ENCODE measurements at places on chromosomes 4 and X.
A peak's percentile ranks its signal among the peaks of the same experiment; 100 is the strongest.

GRCh38 chrX:4844376-4844775 lies 1130.9 kb upstream of the PRKX start:
- DNase-seq = peak; percentile 1

- no peak for DNase-seq
These were observed 407.1 kb downstream of the IL15 start for GRCh38 chr4:142043509-142043908.

- no peak for DNase-seq
These were observed 33.7 kb upstream of the ANKRD50 start for GRCh38 chr4:124745985-124746801.

GRCh38 chr4:67332627-67333026 lies 212.7 kb downstream of the CENPC start:
- DNase-seq = peak; percentile 46

GRCh38 chr4:179307297-179308136 lies 1865.3 kb upstream of the AGA start:
- DNase-seq = peak; percentile 49

DNA sequence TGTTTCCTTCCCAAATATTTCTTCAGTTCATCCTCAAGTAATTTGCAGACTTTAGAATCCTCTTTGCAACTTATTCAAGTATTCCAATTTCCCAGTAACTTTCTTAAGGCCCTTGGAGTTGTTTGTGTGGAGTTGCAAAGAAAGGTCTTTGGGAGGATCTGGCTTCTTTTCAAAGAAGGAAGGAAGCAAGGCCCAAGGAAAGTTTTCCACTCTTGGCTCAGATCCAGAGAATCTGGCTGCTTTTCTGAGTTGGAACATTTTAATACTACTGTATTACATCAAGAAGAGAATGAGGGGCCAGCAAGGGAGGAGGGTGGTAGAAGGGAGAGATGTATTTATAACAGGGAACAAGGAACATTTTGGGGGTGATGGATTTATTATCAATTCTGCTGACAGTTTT lies 10.5 kb downstream of the CDX4 start:
- no peak for DNase-seq

GRCh38 chr4:58247792-58248191 lies 1137.6 kb upstream of the IGFBP7 start:
- no peak for DNase-seq

DNA sequence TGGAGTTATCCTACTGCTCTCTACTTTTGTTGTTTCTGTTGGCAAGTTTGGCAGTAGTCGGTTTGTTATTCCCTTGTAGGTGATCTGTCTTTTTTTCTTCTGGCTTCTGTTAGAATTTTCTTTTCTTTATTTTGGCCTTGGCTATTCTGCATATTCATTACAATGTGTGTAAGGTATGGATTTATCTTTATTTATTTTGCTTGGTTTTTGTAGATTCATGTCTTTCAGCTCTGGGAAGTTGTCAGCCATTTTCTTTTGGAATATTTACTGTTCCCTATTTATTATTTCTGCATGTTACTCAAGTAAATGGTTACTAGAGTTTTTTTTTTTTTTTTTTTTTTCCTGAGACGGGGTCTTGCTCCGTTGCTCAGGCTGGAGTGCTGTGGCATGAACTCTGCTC lies 12.6 kb downstream of the ADD1 start:
- no peak for DNase-seq

DNA sequence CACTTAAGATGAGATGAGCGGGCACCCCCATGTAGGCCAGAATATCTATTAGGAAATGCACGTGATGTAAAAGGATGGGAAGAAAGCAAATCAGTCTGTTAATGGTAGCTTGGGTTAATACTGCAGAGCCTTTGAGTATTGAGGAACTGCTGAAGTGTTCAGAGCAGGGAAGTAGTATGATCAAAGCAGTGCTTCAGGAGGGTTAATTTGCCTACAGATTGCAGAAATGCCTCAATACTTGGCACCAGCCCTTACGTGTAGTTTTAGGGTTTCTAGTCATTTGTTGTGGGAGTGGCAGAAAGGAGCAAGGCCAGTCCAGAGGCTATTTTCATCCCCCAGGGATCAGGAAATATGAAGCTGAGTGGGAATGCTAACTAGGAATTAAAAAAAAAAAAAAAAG lies 19.7 kb downstream of the ZFX start:
- no peak for DNase-seq
